Stimulated activated CD8-positive, alpha-beta memory T cell treated with anti-CD3 and anti-CD28 coated beads, Interleukin-7, amount 100 ng/mL, for 1 hour (primary cell): ENCODE measurements at places on chromosomes 12 and 14.

DNA sequence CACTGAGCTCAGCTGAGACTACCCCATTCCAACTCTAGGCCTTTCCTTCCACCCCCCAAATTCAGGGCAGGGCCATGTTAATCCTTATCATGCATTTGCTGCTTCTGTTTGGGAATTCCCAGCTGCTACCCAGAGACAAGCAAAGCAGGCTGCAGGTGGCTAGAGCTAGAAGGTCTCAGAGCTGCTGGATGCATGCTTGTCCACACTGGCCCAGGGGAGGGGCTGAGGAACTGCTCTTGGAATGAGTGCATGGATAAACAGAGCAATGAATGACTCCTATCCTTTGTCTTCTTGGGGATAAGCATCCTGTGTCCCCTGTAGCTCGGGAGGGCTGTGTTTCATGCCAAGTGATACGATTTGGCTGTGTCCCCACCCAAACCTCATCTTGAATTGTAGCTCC lies 136.8 kb upstream of the NOS1 start:
- DNase-seq = no peak

- DNase-seq = no peak
Observed at GRCh38 chr12:53051058-53051880, 1.4 kb downstream of the TNS2 start.

DNA sequence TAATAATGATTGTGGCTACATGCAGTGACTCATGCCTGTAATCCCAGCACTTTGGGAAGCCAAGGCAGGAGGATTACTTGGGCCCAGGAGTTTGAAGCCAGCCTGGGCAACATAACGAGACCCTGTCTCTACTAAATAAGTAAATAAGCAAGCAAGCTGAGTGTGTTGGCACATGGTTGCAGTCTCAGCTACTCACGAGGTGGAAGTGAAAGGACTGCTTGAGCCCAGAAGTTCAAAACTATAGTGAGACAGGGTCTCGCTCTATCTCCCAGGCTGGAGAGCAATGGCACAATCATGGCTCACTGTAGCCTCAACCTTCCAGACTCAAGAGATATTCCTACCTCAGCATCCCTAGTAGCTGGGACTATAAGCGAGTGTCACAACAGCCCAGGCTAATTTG lies 64.7 kb downstream of the RPS6KA5 start:
- DNase-seq = no peak

GRCh38 chr12:64582114-64582513 lies 28.2 kb upstream of the RASSF3 start:
- no peak for DNase-seq
